ENCODE measurements at places on chromosomes 5 and 9.

GRCh38 chr9:82201196-82201595 is 212.6 kb downstream of the SPATA31D1 start:
- DNase-seq: no peak

DNA sequence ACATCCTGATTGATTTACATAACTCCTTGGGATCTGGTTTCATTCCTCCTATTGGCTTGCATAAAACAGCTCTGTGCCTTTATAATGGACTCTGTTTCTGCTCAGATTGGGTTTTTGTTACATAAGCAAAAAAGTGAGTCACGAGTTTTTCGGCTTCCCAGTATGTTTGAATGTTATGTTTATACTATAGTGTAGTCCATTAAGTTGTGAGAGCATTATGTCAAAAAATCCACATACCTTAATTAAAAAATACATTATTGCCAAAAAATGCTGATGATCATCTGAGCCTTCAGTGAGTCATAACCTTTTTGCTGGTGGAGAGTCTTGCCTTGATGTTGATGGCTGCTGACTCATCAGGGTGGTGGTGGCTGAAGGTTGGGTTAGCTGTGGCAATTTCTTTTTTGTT is 144.6 kb downstream of the CCDC171 start:
- DNase-seq: no peak

- DNase-seq: peak; percentile 39
Measured at GRCh38 chr9:113577525-113578261, 114.2 kb downstream of the RGS3 start.

GRCh38 chr5:172823840-172824362 is 10.2 kb upstream of the ERGIC1 start:
- no peak for DNase-seq

DNA sequence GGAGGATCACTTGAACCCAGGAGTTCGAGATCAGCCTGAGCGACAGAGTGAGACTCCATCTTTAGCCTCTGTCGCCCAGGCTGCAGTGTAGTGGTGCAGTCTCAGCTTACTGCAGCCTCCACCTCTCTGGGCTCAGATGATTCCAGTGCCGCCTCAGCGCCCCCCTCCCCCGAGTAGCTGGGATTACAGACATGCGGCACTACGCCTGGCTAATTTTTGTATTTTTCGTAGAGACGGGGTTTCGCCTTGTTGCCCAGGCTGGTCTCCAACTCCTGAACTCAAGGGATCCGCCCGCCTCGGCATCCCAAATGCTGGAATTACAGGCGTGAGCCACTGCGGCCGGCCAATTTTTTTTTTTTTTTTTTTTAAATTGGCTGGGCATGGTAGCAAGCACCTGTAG is 2.3 kb upstream of the HSPA9 start:
- DNase-seq: no peak

DNA sequence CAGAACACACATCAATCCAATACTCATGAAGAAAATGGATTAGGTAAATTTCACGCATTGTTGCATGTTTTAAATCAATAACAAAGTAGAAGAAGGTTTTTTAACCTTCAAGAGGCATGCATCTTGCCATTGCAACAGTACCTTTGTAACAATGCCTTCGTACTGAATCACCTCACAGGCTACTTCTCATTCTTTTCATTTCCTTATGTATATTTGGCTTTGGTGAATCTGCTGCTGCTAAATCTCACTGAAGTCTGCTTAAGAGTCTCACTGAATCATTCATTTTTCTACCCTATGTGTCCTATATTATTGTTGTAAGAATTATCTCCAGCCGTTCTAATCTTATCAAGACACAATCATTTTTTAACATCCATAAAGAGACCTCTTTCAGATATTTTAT is 152.5 kb downstream of the CDH10 start:
- no peak for DNase-seq

DNA sequence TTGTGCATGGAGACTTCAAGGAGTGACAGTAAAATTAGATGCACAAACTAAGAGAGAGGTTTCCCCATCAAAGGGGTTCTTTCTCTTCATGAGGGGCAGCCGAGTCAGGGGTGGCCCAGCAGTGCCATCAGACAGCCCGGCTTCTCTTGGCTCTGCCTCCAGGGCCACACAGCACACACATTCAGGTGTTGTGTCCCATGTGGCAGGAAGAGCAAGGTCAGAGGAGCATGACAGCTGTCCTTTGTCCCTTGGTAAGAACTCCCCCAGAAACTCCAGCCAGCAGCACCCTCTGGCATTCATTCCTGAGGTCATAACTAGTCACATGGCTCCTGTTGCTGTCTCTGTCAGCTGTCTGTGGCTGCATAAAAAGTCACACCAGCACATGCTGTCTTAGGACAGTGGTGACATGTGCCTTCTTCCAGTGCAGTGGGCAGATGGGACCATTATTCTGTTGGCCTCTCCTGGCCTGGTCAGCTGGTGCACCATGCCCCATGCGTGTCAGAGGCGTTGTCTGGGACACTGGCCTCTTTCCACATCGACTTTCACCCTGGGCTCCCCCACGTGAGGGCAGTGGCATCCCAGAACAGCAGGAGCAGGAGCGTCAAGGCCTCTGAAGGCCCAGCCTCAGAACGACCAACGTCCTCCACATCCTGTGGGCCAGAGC is 78.4 kb upstream of the OTULINL start:
- DNase-seq: no peak

GRCh38 chr9:115018547-115019435 is 88.4 kb upstream of the TNFSF8 start:
- no peak for DNase-seq

- no peak for DNase-seq
Measured at GRCh38 chr9:371349-371748, 156.7 kb downstream of the DOCK8 start.

DNA sequence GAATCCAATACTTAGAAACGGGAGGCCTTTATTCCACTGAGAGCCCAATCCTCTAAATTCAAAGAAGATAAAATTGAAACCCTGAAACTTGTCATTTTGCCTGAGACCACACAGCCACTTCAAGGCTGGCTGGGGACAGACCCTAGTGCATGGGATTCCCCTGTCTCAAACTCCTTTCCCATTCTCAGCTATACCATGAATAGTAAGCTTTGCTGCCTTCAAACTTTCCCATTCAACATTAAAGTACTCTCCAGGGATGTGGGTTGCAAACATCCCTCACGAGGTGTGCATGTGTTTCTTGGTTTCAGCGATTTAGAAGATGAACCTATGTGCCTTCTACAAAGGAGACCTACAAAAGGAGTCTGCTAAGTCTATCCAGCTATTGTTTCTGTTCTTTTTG is 64.6 kb downstream of the GABRB2 start:
- no peak for DNase-seq

DNA sequence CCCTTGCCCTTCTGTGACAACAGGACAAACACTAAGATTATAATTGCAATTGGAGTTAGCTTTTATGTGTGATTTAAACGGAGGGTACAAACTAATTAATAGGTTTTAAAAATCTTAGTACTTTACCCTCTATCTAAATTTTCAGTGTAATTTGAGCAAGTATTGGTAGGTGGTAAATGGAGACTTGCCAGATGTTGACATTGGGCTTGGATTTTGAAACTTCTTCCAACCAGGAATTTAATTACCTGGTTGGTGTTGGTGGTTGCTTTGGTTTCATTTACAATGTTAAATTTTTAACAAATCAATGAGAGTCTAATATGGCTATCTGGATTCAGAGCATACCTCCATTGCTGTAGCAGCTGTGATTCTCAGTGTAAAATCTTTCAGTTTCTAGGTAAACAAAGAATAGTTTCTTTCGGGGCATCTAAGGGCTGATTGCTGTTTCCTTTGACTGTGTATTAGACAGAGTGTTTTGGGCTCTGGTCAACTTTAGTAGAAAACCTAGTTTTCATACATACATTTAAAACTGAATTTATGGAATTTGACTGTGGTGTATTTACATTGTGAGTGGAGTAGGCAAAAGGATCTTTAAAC is 1.9 kb downstream of the DAPK1 start:
- DNase-seq: no peak

GRCh38 chr5:157471709-157472108 is 11.7 kb downstream of the NIPAL4 start:
- no peak for DNase-seq

DNA sequence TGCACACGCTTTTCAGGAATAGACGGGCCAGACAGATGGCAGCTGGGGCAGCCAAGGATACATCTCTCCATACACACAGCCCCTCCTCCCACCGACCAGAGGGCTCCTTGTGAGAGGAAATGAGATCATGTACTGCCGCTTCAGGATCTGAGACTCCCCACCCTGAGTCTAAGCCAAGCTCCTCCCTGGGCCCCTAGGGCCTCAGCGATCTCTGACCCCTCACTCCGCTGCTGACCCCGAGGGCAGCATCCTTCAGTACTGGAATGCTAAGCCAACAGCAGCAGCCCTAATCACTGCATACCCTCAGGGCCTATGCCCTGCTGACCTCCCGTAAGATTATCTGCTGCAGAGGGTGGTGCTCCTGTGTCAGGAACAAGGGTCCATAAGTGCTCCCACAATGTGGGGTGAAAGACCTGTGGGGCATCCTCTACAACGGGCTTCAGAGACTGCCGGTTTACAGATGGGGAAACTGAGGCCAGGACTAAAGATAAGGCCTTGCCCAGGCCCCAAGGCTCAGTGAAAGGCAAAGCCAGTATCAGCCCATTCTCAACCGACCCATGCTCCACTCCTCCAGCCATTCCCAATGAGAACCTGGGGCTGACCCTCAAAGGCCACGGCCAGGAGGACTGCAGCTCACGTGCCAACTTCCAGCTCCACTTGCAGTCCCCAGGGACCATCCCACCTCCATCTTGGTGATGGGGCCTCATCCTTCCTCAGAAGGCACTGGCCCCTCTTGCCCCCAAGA is 37.5 kb downstream of the BICD2 start:
- no peak for DNase-seq

DNA sequence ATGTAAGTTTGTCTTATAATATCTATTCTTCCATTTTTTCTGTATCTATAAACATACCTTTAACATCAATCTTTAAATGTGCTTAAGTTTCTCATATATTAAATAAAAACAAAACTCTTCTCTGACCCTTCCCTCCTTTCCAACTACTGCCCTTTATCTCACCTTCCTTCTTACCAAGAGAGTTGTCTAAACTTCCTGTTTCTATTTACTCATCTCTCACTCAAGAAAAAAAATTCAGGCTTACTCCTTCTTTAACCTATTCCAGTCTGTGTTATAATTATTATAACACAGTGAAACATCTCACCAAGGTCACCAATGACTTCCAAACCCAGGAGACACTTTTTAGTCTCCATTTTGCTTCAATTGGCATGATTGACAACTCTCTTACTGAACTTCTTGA is 140.9 kb downstream of the CCDC171 start:
- DNase-seq: no peak

GRCh38 chr9:1083325-1083913 is 33.3 kb downstream of the DMRT2 start:
- DNase-seq: no peak

GRCh38 chr5:140690376-140690932 is 716 bp downstream of the HARS1 start:
- DNase-seq: no peak

- DNase-seq: no peak
Measured at GRCh38 chr9:106400950-106401349, 462.0 kb upstream of the ZNF462 start.

DNA sequence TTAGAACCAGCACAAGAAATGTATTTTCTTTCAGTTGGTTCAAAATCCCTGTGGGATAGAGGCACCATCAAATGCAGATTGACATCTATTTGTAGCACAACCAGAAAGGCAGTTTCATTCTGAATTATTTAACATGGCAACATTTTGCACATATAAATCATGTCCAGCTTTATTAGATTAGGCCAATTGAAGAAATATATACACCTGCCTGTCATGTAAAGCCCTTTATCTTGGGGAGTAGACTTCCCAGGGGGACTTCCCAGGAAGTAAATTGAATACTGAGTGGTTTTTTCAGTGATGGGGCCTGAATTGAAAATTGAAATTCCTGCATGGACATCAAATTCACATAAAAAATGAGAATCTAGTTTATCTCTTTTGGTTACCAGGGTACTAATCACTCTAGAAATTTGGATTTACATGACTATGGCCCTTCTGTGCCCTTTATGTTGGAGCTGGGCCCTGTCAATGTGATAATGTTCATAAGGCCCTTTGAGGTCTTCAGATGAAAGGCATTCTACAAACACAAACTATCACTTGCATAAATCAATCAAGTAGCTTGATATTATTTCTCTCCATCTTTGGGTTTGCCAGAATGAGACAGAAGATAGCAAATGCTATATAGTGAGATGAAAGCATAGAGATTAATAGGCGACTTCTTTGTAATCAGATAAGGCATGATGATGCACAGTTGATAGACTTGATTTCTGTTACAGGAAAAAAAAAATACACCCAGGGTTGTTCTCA is 26.2 kb upstream of the ZNF608 start:
- no peak for DNase-seq

- no peak for DNase-seq
Measured at GRCh38 chr5:154098465-154098864, 59.7 kb downstream of the MFAP3 start.

- no peak for DNase-seq
Measured at GRCh38 chr5:133945568-133945967, 22.9 kb downstream of the C5orf15 start.

DNA sequence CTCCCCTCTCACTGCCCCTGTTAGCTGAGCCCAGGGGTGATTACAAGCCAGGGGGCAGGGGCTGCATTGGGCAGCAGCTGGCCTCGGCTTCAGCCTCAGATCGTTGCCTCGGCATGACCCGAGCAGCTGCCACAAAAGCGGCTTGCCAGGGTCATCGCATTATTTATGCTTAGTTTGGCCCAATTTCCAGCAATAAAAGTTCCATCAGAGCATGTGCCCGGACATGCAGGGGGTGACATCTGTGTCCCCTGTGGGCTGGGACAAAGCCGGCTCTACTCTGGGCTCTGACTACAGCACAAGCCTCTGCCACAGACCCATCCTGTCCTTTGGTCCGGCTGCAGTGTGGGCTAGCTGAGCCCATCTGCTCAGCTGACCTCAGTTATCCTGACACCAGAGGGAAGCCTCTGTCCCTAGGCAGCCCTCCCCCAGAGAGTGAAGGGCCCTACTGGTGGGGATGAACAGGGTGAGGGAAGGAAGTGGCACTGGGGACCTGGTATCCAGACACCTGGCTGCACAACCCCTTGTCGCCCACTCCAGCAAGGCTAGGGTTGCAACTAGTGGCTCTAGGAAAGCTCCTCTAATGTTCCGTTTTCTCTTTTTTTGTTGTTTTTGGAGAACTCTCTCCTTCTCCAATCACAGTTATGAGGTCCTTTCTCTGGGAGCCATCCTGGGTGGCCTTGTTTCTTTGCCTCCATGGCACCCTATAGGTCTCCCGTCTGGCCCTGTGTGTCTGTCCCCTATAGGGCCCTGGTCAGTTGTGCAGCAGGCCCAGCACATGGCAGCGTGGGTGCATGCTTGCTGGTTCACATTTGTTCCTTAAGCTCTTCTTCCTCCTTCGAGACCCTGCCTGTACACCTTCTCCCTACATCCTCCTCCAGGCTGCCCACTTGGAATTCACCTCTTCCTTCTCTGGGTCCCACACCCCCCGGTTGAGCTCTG is 13.3 kb upstream of the GADD45G start:
- no peak for DNase-seq

- DNase-seq: no peak
Measured at GRCh38 chr5:68732251-68732650, 361.6 kb upstream of the SLC30A5 start.

- DNase-seq: no peak
Measured at GRCh38 chr5:43730832-43731342, 127.9 kb downstream of the NNT start.

GRCh38 chr5:163252950-163253349 is 184.4 kb upstream of the CCNG1 start:
- no peak for DNase-seq

- peak; percentile 16 for DNase-seq
Measured at GRCh38 chr5:135024956-135025729, 8.9 kb downstream of the PITX1 start.

- DNase-seq: no peak
Measured at GRCh38 chr5:4941957-4942830, 197.9 kb upstream of the ADAMTS16 start.

Measured in natural killer cell treated with Interleukin-12 subunit alpha and Interleukin-12 subunit beta and Interleukin-15 and Interleukin-18, amount 100 ng/mL, for 72 hours (primary cell).